NCI-H510A (cell line): ENCODE measurements at places on chromosomes 11 and 22.

DNA sequence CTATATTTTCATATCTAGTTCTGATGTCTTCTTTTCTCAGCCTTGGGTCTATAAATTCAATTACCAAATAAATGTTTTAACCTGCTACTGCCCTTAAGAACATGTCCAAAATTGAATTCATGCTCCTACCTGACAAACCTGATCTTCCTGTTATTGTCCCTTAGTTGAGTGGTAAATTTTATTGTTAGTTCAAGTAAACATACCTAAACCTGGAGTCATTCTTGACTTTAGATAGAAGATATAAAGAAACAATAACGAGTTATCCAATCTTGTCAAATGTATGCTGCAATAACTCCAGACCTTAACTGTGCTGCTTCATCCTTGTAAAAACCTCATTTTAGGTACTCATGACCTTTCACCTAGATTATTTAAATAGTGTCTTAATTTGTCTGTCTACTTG is 34.6 kb upstream of the SC5D start:
- no peak for DNase-seq

GRCh38 chr11:64284962-64285884 is at the start of gene GPR137:
TSS of gene GPR137 (plus strand) at chr11:64285848. CDS start at chr11:64286525, 677 bp downstream.
- DNase-seq: peak; percentile 67

DNA sequence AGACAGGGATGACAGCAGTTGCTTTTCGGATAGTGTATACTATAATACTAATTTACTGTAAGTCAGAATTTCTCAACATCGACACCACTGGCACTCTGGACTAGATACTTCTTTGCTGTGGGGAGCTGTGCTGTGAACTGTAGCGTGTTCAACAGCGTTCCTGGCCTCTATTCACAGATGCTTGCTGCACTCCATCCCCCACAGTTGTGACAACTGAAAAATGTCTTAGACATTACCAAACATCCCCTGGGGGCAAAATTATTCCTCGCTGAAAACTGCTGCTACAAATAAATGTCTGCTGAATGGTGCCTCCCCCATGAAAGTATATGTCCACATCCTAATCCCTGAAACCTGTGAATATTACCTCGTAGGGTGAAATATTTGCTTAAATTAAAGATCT is 7.5 kb upstream of the SLC15A3 start:
- no peak for DNase-seq

DNA sequence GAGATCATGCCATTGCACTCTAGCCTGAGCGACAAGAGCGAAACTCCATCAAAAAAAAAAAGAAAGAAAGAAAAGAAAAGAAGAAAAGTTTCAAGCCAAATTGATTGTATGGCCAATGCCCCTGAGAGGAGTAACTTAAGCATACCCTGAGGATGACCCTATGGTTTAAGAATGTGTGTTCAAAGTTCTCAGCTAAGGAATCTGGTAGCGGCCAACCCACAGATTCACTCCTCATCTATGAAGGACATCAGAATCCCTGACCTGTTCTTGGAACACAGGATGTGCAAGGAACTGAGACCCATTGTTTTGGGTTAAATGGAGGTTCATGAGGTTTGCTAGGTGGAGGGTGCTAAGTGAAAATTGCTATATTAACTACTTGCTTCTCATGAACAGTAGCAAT is 18.1 kb downstream of the IZUMO1R start:
- no peak for DNase-seq

DNA sequence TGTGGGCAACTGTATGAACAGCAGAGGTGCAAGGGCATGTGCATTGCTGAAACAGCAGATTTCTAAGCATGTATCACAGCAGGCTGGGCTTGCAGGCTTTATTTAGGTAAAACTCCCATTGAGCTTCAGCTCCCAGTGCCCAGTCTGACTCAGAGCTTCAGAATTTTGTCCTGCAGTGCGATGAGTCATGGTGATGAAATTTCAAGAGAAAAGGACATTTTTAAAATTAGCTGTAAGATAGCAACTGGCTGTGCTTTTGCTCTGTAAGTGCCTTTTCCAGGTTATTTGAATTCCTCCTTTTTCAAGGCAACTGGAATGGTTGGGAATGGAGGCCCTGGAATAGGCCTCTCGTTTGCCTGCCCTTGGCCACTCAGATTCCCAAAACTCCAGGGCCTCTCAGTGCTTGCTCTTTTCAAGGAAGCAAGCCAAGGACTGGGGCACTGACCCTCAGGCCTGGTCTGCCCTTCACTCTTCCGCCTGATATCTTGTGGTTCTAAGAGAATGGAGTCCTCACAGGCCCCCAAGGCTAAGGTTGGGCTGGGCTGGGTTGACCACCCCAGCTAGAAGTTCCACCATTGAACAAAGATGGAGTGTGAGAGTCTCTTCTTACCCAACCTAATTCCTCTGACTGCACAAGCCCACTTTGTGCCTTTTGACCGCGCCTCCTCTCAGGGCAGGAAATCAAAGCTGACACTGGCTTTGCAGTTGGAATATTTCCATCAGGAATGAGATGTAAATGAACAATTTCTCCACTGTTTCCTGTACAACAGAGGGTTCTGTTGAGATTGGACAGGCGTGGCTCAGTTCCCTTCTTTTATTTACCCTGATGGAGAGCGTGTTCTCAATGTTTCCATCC is 59.5 kb upstream of the PRSS23 start:
- no peak for DNase-seq

DNA sequence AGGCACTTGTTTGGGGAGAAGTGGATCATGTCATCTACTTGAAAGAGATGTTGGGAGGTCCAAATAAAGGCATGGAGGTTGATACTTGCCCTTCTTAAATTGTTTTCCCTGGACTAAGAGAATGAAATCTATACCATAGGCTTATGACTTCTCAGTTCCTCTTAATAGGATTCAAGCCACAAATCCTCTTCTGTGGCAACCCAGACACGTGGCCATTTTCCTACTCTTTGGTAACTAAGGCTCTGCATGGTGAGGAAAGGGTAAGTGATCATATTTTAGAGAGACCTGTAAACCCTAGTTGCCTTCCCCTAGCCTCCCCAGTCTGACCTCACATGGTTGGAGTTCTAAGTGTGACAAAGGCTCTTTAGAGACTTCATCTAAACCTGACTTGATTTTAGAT is 72.9 kb upstream of the CD44 start:
- no peak for DNase-seq

- peak; percentile 29 for DNase-seq
Measured at GRCh38 chr11:35619116-35619854, 1.0 kb downstream of the FJX1 start.

GRCh38 chr11:17828311-17828751 is 93.8 kb downstream of the KCNC1 start:
- no peak for DNase-seq

GRCh38 chr11:3685923-3686322 is 14.7 kb upstream of the CHRNA10 start:
- DNase-seq: peak; percentile 10

DNA sequence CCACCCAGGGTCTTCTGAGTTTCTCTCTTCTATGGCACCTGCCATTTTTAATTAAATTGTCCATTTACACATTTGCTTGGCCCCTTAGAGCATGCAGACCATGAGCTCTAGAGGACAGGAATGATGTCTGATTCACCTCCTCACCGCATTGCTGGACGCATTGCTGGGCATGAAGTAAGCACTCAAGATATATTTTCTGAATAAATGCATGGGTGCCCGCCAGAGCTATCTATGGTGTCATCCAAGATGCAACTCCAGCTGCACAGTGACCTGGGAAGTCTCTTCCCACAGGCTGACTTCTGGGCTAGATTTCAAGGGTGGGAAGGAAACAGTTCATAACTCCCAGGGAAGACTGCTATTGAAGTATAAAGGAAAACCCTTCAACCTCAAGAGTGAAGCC is 66.6 kb upstream of the ASPHD2 start:
- no peak for DNase-seq

DNA sequence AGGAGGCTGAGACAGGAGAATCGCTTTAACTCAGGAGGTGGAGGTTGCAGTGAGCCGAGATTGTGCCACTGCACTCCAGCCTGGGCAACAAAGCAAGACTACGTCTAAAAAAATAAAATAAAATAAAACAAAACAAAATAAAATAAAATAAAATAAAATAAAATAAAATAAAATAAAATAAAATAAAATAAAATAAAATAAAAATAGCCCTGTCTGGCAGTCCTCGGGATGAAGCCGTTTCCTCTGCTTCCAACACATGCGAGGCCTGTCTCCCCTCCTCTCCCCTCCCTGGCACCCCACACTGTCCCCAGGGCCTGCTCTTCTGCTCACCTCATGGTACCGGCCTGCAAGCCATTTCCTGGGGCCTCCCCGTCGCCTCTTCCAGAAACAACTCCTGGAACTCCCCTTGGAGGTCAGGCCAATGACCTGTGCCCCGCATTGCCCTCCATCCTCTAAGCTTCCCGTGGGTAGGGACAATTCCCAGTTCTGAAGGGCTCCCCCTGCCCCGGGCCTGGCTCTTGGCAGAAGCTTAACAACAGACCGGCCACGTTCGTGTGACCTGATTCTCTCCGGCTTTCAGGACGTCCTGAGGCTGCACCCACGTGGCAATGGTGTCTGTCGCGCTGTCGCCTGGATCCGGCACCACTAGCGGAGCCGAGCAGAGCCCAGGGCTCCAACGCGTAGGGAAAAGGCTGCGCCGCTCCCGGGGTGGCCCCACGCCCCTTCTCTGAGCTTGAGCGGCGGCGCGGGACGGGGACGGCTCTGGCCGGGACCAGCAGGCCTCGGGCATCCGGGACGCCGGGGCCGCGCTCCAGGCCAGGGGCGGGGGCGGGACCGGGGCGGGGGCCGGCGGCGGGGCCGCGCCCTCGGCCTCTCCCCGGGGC is 456 bp upstream of the PARVB start:
- DNase-seq: no peak

DNA sequence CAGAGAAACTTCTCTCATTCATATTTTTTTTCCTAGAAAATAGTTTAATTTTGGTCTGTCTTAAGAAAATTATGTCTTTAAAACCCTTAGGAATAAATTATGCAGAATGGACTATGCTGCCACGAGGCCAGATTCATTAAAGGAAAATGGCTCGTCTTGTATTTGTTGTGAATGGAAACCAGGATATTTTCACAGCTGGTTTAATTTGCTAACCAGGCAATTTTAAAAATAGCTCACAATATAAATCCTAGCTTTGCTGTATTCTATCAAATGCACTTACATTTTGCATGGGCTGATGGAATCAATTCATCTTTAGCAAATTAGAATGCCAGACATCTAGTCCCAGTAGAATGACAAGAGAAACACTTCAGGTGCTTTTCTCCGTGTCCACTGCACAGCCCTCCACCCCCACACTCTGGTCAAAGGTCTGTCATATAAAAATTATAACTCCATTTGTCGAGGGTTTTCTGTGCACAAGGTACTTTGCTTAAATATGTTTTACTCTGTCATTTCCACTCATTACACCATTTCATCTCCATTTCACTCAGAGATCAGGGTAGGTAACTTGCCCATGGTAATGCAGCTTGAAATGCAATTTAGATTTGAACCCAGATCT is 20.3 kb upstream of the TNRC6B start:
- no peak for DNase-seq

- DNase-seq: no peak
Measured at GRCh38 chr11:112877581-112877980, 83.6 kb upstream of the NCAM1 start.

- DNase-seq: no peak
Measured at GRCh38 chr11:82936261-82936660, 34.7 kb downstream of the DDIAS start.

- no peak for DNase-seq
Measured at GRCh38 chr22:46087816-46088277, 62.5 kb upstream of the PPARA start.

DNA sequence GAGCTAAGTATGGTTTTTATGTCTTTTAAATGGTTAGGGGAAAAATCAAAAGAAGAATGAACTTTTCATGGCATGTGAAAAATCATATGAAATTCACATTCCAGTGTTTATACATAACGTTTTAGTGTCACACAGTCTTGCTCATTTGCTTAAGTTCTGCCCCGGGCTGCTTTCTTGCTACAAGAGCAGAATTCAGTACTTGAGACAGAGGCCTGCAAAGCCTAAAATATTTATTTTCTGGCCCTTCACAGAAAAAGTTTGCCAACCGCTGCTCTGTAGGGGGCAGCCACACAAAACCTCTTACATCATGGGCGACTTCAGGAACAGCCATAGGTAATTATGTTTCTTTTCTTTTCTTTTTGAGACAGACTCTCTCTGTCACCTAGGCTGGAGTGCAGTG is 1.0 kb upstream of the ATG2A start:
- DNase-seq: no peak

DNA sequence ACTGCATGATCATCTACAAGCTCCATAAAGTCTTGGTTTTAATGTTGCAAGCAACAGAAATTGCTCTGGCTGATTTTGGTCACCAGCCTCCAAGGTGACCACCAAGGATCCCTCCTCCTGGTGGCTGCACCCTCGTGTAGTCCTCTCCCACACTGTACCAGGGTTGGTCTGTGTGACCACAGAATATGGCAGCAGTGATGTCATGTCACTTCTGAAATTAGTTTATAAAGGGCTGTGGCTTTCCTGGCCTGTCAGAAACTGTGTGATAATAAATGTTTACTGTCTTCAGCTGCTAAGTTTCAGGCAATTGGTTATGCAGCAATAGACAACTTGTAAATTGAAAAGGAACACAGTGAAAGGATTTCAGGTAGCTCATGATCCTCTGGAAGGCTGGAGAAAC is 5.3 kb upstream of the PRDM11 start:
- DNase-seq: no peak

GRCh38 chr22:35328472-35328885 is 28.8 kb downstream of the TOM1 start:
- no peak for DNase-seq

GRCh38 chr11:64011371-64011770 is 24.4 kb upstream of the FLRT1 start:
- no peak for DNase-seq

DNA sequence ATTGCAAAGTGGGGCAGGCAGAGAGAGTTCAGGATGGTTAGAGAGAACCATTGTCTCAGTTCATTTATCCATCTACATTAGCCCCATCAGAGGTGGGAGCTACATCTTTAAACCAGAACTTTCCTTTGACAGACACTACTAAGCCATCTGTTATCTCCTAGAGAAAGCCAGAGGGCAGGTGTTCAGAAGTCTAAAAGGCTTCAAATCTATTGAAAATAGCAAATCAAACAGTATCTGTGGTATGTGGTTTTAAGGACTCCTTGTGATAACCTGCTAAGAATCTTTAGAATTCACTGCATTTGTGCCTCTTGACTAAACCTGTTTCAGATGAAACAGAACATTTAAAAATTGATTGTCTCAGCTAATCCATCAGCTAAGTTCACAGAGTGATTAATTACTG is 43.9 kb upstream of the PARVG start:
- no peak for DNase-seq

DNA sequence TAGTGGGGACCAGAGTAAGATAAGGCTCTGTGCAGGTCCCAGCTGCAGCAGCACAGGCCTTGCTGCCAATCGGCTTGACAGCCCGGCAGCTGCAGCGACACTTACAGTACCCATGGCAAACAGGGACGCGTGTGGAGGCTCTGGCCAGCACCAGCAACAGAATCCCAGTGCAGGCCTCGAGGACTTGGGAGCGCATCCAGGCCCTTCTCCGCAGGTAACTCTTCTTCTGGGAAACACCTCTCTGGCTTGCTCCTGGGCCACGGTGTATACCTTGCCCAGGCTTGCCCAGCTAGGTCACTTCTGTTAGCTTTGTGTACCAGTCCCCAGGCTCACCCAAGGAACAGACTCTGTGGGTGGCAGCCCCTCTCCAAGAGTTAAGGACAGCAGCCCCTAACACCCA is 126.7 kb downstream of the CTTN start:
- no peak for DNase-seq
